ENCODE measurements at places on chromosomes 12 and 14.

DNA sequence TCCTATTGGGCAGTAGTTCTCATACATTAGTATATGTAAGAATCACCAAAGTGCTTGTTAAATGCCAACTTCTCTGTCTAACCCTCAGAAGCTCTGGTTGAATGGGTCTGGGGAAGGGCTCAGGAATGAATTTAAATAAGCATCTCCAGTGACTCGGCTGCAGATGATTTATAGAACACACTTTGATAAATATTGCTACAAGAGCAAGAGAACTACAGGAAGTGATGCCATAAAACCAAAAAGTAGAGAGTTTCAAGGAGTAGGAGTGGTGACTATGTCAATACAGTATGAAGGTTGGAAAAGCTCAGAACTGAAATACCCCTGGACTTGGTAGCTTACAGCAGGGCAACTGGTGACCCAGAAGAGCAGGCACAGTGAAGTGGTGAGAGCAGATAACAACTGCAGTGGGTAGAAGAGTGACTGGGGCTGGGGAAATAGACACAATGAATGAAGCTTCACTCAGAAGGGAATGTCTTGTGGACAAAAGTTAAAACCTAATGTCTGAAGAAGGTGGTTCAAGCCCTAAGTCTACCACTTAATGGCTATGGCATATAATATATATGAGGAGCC is 8.0 kb upstream of the PLEKHA5 start:
- no peak for DNase-seq

DNA sequence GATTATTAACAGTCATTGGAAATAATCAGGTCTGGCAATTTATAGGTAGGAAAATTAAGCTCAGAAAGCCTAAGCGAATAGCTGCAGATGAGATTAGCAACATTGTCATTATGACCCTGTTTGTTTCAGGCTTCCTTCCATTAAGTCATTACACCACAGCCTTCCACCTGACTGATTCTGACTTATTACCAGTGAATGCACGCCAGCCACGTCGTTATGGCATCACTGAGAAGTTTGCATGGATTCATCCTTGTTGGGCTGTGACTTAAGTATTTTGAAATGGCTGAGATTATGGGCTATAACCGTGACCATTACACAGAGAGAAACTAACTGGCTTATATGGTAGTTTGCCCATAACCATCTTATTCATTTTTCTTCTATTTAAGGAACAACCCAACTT is 18.6 kb downstream of the RASSF8 start:
- DNase-seq, result no peak

DNA sequence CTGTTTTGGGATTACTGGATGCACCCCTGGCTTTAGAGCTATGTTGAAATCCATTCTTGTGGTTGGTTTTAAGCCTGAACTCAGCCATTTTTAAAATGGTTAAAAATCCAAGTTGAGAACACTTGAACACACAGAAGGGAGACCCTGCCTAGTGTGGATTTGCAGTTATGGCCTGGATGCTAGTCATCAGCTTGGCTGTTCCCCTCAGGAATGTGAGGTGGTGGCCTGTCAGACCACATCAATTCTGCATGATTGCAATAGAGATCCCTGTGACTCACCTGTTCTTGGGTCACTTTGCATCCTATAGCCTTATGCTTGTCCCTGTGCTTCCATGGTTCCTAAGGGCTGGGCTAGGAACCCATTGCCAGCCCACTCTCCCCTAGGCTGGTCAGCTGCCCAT is 454.1 kb downstream of the ATP23 start:
- DNase-seq, result no peak

GRCh38 chr12:54463484-54463883 is 9.9 kb downstream of the GTSF1 start:
- DNase-seq, result no peak

DNA sequence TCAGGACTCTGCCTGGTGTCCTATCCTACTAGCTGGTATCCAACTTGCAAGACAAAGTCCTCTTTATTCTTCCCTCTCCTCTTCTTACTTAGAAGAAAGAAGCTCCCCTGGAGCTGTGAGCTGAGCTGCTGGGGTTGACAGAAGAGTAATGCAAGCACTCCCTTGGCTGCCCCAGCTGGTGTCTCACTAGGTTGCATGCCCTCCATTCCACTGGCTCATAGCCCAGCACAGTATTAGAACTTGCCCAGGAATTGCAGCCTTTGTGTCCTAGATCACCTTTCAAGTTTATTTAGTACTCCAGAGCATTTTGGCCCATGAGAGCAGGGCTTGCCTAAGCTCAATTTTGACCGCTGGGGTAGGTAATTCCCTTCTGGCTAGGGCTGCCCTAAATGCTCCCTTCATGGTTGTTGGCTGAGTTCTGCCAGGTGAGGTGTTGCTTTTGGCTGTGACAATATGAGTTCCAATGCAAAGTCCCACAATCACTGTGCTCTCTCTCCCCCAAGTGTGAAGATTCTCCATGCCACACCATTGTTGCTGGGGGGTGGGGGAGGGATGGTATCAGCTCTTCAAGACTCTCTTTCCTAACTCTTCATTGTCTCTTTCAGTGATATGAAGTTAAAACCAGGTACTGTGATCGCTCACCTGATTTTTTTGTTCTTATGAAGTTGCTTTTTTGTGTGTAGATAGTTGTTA is 317.4 kb upstream of the DDHD1 start:
- peak; percentile 30 for DNase-seq

GRCh38 chr12:104631867-104632266 is 175.1 kb downstream of the CHST11 start:
- DNase-seq, result no peak

- no peak for DNase-seq
Measured at GRCh38 chr14:50347521-50347920, 35.4 kb downstream of the DMAC2L start.

GRCh38 chr12:90299666-90300065 is 591.0 kb upstream of the ATP2B1 start:
- no peak for DNase-seq

- DNase-seq, result no peak
Measured at GRCh38 chr12:7092986-7093460, 778 bp upstream of the C1R start.

- no peak for DNase-seq
Measured at GRCh38 chr14:98926801-98927200, 345.2 kb downstream of the BCL11B start.

DNA sequence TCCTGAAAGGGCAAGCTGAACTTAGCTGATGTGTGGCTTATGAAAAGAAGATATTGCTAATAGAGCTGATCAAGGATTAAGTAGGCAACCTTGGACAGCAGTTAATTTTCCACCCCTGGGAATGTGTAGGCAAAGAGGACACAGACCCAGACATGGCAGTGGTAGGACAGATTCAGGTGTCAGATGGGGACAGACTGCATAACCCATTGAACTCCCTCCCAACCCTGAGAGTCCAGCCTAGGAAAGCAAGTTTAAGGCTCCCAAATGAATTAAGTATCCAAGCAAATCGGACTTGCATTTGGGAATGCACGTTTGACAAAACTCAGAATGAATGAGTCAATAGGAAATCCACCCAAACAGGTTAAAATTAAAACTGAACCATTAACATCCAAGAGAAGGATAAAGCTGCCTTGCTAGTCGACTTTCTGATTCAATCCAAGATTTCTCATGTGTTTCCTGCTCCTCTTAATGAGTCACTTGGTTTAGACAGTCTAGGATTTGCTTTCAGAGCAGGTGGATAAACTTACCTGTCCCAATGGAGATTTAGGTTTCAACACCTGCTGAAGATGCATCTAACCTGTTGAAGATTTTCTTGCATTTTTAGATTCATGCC is 385.4 kb downstream of the CCDC91 start:
- DNase-seq, result no peak

DNA sequence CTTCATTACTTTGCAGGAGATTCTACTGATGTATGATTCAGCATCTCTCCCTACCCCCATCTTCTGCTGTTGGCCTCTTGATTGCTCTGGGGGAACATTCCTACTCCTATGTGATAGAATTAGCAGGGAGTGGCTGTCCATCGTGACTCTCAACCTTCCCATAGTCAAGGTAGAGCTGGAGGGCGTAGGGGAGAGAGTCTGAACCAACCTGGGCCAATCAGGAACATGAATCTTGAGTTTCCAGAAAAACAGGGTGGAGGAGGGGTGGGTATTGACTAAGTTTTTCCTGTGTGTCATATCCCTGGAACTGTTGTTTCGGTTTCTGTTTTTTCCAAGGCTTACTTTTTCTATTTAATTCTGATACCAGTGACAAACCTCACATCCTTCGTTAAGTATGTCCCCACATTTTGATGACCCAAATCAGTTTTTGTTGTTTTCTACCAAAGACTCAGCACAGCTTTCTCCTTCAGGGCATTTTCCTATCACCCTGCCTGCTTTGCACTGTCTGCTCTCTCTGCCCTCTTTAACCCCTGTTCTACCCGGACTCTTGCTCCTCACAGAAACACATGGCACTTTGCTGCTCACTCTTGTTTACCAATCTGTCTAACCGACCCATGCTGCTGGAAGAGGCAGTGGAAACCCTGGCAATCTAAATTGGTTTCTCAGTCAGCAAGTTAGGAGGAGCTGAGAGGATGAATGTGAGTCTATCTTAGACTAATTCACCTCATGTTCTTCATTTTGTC is 1428.3 kb downstream of the AACS start:
- no peak for DNase-seq

DNA sequence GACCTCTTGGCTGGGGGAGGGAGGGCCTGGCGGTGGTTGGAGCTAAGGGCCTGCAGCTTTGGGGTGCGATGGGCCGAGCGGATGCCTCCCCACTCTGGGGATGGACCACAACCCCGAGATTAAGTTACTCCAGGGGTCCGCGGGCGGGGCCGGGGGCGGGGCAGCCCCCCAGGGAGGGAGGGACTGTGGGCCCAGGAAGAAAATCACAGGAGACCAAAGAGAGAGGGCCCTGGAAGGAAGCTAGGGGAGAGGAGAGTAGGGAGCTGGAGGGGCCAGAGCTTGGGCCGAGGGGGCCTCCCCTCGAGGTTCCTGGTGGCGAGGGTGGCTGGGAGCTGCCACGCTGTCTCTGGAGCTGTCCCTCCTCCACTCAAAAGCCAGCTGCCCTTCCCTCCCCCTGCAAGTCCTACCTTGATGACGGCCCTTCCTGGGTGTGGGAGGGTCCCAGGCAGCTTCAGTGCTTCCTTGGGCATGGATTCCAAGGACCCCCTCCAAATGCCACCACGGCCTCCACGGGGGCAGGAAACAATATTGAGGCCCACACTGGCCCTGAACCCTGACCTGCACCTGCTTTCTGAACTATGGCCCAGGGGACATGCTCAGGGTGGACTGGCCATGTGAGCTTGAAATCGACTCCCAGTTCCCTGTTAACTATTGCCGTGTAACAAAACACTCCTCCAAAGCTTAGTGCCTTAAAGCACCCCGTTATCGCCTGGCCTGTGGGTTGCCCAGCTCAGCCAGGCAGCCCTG is 610 bp upstream of the NUDT14 start:
- DNase-seq, result no peak

- no peak for DNase-seq
Measured at GRCh38 chr12:7782055-7782454, 7.1 kb upstream of the NANOG start.

- DNase-seq, result peak; percentile 85
Measured at GRCh38 chr12:46524778-46525177, 152.2 kb upstream of the SLC38A2 start.

GRCh38 chr12:104248444-104248843 is 32.9 kb downstream of the TXNRD1 start:
- no peak for DNase-seq

- DNase-seq, result no peak
Measured at GRCh38 chr14:88324491-88324890, 1.4 kb upstream of the KCNK10 start.

DNA sequence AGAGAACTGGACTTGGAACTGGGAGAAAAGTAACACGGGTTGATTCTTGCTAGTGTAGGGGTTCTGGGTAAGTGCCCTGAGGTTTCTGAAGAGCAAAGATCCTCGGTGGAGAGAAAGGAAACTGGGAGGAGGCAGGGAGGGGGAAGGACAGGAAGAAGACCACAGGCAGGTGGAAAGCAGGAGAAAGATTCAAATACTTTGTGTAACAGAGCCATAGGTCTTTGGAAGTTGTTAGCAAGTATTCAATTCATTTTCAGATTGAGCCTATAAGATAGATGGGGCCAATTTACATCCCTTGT is 1.3 kb downstream of the PNP start:
- DNase-seq, result no peak

DNA sequence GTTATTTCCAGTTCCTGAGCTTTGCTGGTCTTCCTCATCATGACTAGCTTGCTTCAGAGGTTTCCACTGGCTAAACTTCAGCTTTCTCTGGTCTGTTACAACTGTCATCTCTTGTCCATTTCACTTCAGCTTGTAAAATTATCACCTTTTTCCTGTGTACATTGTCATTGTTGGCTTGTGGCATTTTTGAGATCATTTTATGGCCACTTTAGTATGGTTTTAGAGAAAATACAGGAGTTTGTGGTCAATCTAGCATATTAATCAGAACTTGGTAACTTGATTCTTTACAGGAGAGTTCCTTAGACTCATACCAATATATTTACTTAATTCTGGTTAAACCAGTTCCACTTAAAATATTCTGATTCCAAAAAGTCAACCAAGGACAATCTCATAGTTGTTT is 235.9 kb upstream of the KITLG start:
- DNase-seq, result no peak

DNA sequence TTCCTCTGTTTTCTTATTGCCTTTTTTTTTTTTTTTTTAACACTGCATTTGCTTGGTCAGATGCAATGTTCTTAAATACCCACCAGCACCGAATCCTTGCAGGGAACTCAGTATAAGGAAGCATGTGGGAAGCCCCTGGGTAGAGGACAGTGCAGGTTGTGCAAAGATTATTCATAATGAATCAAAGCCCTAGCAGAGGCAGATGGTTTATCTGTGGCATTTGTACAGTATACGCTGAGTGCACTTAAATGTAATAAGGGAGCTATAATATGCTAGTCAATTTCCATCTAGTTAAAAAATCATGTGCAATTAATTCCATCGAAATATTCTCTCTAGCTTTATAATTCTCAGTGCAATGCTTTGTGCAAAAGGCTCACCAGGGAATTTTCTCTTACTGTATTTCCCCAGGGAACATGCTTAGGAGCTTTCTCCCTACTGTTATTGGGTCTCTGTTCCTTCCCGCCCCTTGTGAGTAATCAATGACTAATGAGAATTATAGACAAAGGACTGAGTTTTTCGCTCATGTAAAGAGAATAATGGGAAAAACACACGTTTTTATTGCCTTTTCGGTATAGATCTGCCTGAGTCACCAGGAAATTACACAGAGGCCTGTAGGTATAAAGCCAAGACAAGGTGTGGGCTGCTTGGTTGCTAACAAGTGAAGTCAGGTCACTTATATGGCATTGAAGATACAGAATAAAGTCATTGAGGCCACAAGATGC is 1214.3 kb upstream of the TMEM132C start:
- DNase-seq, result no peak

DNA sequence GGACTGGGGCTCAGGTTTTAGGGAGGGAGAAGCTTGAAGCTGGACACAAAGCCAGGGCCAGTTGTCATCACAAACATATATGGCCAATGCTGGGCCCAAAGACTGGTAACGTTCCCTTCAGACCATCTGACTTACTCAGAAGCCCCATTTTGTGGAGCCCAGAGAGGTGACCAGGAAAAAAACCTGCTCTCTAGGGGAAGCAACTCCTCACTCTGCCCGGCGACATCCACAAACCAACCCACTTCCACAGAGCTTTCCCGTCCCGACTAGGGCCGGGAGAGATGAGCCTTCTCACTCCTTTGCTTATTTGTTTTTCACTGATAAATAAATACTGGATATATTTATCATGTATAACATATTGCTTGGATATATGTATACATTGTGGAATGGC is 180.9 kb upstream of the RTL1 start:
- no peak for DNase-seq

- DNase-seq, result peak; percentile 11
Measured at GRCh38 chr14:105852378-105853088, 326.1 kb downstream of the TMEM121 start.

GRCh38 chr14:81198651-81199050 is 22.1 kb downstream of the GTF2A1 start:
- DNase-seq, result no peak

- DNase-seq, result no peak
Measured at GRCh38 chr14:83300476-83301064, 1766.9 kb upstream of the SEL1L start.

All from left cardiac atrium (tissue), 4 donors.